Activated T-helper 1 cell treated with anti-CD3 and anti-CD28 coated beads, Interleukin-2, amount 50 U/mL, for 16 hours (primary cell): ENCODE measurements at places on chromosomes 5 and 9.

DNA sequence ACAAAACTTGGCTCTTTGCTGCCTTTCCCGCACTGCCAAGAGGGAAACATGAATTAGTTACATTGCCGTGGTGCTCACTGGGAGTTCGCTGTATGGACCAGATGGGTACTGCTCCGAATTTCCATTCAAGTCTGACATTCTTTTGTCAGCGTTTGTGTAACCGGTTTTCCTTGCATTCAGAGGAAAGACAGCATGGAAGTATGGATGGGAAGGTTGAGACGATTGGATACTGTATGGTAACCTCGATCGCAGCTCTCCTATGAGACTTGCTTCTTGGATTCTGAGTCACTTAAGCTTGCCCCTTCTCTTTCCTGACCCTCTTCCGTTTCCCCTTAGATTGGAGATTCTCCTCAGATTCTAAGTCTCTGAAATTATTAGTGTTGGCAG lies 625 bp upstream of the UBLCP1 start:
- no peak for DNase-seq

DNA sequence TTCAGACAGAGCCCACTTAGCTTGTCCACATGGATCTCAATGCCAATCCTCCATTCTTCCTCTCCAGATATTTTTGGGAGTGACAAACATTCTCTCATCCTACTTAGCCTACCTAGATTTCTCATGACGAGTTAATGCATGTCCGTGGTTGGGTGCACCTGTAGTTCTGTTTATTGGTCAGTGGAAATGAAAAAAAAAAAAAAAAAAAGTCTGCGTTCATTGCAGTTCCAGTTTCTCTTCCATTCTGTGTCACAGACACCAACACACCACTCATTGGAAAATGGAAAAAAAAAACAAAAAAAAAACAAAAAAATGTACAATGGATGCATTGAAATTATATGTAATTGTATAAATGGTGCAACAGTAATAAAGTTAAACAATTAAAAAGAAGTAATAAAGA lies 59.0 kb downstream of the BASP1 start:
- DNase-seq, result no peak

DNA sequence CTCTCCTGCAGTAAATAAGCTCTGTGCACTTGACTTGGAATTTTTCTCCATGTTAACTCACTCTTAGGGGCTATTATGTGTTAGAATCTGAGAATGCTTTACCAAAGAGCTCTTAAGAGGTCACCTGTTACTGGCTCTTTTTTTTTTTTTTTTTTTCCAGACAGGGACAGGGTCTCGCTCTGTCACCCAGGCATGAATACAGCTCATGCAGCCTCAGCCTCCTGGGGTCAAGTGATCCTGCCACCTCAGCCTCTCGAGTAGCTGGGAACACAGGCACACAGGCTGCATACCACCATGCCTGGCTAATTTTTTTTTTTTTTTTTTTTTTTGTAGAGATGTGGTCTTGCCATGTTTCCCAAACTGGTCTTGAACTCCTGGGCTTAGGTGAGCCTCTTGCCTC lies 22.1 kb downstream of the HMGXB3 start:
- DNase-seq, result no peak

GRCh38 chr5:150565868-150566267 lies 57.9 kb downstream of the NDST1 start:
- no peak for DNase-seq

DNA sequence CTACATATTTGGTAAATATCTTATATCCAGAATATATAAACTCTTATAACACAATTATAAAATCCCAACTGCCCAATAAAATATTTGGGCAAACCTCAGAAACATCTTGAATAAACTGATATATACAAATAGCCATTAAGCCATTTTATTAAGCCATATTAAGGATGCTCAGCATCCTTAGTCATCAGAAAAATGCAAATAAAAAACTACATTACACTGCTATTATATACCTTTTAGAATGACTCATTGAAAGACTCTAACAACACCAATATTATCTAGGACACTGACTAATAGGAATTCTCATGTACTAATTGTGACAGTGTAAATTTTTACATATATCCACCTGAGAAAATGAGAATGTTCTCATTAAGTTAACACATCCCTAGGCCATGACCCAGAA lies 77.8 kb downstream of the CDH10 start:
- no peak for DNase-seq

GRCh38 chr9:130336027-130336610 lies 70.6 kb downstream of the HMCN2 start:
- DNase-seq, result no peak

DNA sequence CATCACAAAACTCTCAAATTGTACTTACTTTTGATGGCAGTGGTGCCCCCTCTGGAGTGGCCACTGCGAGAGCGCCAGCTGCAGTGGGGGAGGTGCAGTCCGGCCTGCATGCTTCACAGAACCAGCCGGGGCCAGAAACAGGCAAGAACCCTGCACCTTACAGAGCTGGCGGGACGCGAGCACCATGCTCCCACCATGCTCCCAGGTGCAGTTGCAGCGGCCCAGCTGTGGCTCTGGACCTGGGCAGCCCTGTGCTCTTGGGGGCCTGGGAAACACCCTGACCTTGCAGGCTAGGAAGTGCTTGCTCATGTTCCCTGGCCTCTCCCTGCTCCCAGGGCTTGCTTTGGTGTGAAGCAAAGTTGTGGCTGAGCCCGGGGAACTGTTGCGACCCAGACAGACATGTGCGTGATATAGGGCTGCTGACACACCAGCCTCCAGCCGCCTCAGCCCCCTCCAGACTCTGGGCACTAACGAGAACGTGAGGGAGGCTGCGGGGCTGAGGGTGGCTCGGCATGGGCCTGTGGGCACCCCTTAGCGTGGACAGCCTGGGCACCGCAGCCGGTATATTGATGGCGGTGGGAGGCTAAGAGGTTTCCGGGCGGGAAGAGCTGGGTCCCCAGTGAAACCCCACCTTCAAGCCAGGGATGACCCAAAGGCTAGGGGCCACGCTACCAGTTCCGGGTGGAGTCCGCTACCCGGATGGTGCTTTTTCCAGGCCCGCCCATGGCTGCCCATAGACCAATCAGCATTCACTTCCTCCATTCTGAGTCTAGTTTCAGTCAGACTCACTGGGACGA lies 1809.9 kb upstream of the ACO1 start:
- DNase-seq, result no peak

- no peak for DNase-seq
Observed at GRCh38 chr5:90940227-90940995, 381.8 kb downstream of the ADGRV1 start.

GRCh38 chr9:76690246-76690972 lies 73.8 kb upstream of the PCA3 start:
- no peak for DNase-seq
